Stimulated activated CD4-positive, alpha-beta T cell treated with anti-CD3 and anti-CD28 coated beads, Interleukin-2, amount 100 ng/mL, for 24 hours (primary cell): ENCODE measurements at places on chromosomes 2 and 18.

DNA sequence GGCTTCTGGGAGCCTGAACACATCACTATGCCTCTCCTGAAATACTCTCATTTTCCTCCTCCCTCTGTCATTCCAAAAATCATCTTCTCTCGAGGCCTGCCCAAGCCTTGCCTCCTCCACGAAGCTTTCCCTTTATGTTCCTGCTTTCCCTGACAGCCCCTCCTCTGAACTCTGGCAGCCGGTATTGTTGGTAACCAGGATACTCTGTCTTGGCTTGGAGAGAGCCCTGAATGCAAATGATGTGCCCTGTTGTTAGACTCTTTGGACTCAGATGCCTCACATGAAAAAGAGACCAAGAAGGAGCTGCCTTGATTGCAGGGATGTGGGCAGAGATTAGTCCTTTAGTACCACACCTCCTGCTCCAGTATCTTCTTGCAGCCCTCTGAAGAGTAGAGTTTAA, 138.5 kb upstream of the DLX2 start:
- no peak for DNase-seq

- DNase-seq = no peak
These were observed 220.8 kb downstream of the ALK start for GRCh38 chr2:29700560-29700959.

- no peak for DNase-seq
These were observed 128.5 kb upstream of the RAB12 start for GRCh38 chr18:8480506-8481328.

- DNase-seq = no peak
These were observed 85.4 kb downstream of the DLGAP1 start for GRCh38 chr18:4369705-4370104.

DNA sequence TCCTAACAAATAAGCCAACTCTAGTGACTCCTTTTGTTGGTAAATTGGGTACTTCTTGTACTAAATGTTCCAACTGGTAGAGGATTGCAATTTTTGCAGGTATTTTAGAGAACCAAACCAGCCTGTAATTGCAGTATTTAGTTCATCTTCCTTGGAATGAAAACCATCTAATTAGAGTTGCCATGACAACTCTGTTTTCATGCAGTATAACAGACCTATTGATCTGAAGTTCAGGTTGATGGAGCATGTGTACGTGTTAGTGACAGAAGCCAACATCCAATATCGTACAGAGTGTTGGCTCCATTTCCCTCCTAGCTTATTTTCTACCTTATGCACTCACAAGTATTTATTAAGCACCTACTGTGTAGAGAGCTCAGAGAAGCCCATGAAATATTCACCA, 176.3 kb upstream of the FOSL2 start:
- no peak for DNase-seq

GRCh38 chr2:211035548-211036185, 479.3 kb downstream of the CPS1 start:
- DNase-seq = no peak

- DNase-seq = no peak
These were observed 425.2 kb upstream of the MEX3C start for GRCh38 chr18:51622702-51623101.

- DNase-seq = no peak
These were observed 40.1 kb downstream of the FBXO48 start for GRCh38 chr2:68426848-68427579.

DNA sequence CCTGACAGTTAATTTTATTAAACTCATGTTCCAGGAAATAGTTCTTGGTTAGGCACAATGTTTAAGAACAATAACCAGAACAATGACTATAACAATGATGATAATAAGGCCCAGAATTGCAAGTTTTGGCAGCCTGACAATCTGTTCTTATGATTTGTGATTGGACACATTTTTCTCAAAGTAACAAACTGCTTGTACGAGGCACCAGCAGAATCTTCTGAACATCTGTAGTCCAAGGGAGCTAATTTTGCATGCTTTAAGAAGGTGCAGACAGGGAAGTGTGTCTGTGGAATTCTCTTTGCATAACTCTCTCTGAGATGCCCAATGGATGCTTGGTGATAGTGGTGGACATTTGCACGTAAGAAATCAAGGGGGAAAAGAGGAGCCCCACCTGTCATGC, 709.3 kb downstream of the SLC4A3 start:
- no peak for DNase-seq

DNA sequence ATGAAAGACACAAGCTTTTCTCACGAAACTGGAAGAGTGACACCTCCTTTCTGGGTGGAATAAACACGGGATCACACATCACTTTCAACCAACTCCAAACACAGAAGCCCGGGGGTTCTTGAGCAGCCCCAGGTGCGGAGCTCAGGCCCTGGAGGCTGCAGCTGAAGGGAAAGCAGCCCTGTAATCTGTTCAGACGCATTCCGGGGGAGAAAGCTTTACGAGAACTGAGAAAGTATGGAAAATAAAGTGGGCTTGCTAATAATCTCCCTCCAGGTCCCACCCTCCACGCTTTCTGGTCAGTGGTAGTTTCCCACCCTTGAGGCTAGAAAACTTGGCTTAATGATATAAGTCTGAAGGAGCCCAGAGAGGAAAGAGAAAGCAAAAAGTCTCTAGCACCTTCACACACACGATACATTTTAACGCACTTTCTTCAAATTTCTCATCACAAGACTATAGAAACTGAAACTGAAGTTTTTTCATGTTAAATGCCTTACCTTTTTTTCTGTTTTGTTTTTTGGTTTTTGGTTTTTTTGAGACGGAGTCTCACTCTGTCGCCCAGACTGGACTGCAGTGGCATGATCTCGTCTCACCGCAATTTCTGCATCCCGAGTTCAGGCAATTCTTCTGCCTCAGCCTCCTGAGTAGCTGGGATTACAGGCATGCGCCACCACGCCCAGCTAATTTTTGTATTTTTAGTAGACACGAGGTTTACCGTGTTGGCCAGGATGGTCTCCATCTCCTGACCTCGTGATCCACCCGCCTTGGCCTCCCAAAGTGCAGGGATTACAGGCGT, 141.3 kb downstream of the AFF3 start:
- no peak for DNase-seq

DNA sequence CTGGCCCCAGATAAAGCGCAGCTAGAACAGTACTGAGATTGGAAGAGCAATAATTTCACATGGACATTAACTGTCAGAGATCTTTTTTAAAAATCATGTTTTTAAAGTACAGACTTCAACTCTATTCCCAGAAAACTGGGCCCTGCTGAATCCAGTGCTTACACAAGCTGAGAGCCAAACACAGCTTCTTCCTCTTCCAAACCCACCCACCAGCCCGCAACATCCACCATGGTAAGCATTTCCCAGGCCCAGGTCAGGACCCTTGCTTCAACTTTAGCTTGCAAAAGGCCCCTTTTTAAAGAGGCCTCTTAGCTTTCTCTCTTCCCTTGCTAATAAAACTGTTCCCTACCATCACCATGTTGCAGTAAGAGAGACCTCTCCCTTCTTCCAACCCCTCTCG, 2.1 kb downstream of the AAK1 start:
- no peak for DNase-seq

GRCh38 chr18:58186258-58186948, 142.4 kb downstream of the NEDD4L start:
- no peak for DNase-seq

DNA sequence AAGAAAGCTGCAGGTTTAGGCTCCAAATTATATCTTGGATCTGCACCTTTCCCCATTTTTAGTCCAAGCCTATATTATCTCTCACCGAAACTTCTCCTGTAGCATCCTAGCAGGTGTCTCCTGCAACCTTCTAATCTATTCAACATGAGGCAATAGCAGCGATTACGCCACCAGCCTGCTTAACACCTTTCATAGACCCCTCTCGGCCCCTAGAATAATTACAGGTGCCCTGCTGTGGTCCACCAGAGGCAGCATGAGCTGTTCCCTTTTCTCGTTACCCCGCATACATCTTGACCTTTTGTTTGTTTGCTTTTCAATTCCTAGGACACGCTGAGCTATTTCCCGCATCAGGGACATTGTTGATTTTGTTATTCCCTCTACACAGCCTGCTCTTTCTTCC, 361.9 kb downstream of the CYRIA start:
- no peak for DNase-seq

- DNase-seq = no peak
These were observed 62.6 kb downstream of the EMX1 start for GRCh38 chr2:72979896-72980295.

DNA sequence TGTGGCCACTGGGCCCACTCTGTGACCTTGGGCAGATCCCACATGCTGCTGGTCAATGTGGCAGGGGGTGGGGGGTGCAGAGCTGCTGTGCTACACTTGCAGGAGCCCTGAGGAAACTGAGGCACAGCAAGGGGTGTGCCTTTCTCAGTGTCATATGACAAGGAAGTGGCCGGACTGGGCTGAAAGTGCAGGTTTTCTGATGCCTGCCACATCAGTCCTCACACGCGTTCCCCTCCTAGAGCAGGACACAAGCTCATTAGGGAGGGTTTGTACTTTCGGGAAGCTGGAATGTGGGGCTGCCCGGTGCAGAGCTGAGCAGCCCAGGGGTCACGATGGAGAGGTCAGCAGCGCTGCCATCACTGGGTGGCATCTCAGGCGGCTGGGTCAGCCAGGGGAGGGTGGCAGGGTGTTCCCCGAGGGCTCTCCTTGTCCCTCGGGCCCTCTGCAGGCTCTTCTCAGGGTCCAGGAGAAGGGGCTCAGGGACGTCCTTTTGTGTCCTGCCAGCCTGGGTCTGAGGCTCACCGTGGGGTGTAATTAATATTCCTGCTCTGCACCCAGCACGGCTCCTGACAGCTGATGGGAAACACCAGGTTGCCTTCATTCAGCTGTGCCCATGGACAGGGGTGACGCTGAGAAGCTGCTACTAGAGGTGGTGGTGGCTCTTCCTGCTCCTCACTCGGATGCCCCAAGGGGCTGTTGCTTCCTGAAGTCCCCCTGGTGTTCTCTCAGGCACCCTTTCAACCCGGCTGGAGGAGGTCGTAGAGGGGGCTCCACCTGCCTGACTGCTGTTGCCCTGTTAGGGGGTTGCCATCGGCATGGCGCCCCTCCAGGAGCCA, 62.1 kb upstream of the HDAC4 start:
- DNase-seq = peak; percentile 9

DNA sequence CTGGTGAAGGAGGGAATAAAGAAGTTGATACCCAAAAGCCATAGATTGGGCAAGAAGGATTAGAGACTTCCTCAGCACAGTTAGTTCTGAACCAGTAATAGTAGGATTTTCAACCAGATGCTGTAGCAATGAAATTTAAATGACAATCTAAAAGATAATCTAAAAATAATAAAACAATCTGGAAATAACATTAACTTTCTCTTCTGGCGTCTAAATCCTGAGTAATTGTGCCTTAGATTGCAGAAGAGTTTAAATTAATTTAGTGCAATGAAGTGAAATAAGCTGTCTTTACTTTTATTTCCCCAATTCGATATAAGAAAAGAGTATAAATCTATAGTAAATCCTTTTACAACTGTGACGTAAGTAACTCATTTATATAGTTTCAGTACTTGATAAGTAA, 186.8 kb upstream of the DOK6 start:
- DNase-seq = no peak

DNA sequence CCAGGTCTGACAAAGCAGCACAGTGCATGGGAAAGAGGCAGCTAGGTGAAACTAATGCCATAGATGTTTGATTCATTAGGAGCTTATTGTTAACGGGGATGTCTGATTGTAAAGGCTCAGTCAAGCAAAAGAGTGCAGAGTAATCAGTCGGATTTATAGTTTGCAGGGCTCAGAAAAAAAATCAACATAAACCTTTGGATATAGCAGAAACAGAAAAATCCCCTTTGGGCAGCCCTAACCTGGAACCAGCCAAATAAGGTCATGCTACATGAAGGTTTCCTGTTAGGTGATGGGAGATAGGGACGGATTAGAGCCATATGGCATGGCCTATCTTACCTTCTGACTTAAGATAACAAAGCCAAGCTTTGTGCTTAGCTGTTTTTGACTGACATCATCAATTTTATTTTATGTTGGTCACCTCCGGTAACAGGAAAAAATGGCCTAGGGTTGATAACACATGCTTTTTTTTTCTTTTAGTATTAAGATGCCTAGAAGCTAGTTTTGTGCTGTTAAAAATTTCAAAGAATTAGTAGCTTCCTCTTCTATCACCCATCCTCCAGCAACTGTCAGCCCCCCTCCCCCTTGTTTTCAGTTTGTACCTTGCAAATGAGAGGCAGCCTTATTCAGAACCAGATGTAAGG, 60.7 kb upstream of the ZEB2 start:
- DNase-seq = no peak
